Stimulated activated CD8-positive, alpha-beta memory T cell treated with anti-CD3 and anti-CD28 coated beads, Interleukin-4, amount 100 ng/mL, for 48 hours (primary cell): ENCODE measurements at places on chromosomes 2 and 18.

DNA sequence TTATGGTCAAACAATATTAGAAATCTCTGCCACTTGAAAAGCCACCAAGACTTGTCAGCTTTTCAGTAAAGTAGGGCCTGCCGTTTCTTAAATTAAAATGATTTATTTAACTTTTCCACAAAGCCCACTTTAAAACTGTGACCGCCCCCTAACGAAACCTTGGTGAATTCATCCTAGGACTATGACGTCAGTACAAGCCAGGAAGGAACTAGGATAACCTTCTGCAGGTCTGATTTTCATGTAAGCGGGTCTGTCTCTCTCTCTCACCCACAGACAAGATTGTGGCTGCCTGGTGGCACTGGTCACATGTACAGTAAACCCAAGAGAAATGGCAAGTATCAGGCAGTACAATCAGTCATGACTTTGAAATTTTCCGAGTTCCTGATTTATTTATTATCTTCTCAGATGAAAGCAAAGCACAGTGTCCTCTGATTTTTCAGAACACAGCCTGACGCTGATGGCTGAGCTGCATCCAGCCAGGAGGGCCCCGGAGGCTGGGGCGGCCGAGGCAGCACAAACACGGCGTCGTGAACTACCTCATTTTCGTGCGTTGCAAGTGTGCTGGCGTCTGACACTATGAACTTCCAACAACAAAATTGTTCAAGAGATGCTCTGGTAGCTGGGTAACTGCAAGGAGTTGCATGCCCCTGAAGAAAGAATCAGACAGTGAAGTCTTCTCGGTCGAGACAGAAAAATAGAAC is 18.9 kb downstream of the SALL3 start:
- no peak for DNase-seq

DNA sequence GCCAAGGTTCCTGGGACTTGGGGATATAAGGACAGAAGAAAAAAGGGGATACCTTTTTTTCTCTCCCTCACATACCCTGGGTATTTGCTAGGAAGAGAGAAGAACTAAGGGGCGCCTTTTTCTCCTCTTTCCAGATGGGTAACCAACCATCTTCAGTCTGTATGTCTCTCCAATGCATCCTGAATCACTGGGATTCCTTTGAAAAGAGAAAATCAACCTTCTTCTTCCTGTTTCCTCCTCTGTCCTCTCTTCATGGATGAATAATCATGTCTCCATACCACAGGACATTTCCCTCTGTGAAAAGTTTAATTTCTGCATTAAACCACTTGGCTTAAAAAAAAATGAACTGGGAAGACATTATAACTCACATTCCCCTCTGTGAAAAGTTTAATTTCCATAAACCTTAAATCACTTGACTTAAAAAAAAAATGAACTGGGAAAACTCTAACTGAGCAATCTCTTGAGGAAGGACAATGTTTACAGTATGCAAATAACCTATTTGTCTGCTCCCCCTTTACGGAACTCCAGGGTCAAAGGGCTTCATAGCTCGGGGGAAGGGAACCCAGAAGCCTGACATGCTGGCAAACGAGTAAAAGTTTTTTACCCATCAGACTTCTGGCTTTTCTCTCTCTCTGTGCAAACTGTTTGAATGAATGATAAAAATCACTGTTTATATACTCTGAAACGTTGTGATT is 56.7 kb upstream of the FAM98A start:
- DNase-seq = no peak

DNA sequence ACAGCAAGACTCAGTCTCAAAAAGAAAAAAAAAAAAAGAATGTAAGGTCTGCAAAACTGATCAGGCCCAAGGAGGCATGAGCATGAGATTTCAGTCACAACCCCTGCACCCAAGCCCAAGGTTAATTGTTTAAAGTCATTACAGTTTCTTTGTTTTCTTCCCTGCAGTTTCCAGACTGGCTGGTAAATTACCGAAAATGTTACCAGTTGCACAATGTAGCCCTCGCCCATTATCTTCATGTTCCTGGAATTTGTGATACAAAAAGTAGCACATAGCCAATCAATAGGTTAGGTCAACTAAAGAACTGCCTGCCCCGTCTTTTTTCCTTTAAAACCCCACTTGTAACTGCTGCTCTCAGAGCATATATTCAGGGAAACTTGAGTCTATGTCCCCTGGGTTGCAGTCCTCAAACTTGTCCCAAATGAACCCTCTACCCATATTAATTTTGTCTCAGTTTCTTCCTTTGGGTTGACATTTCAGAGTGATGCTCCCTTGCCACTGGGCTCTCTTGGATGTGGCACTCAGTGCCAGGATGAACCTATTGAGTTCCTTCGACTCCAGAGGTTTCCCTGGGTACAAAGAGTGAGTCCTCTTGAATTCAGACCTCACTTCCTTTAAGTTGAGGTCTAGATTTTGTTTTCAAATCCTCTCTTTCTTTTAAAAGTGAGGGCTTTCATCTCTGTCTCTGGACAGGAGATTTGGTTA is 216.2 kb upstream of the HS6ST1 start:
- DNase-seq = no peak

GRCh38 chr2:73260338-73260984 is 23.8 kb downstream of the FBXO41 start:
- DNase-seq = no peak

GRCh38 chr2:152114366-152114765 is 15.5 kb upstream of the CACNB4 start:
- no peak for DNase-seq

GRCh38 chr2:199979398-199979797 is 24.0 kb downstream of the MAIP1 start:
- DNase-seq = no peak

- no peak for DNase-seq
Observed at GRCh38 chr2:64410671-64411070, 43.3 kb upstream of the LGALSL start.

GRCh38 chr2:105744909-105745853 is at the start of gene NCK2:
Gene NCK2 (plus strand): TSS chr2:105744912. CDS start chr2:105855064, 110,152 bp downstream.
- peak; percentile 50 for DNase-seq

GRCh38 chr18:44842588-44843412 is 162.1 kb downstream of the SETBP1 start:
- no peak for DNase-seq

GRCh38 chr2:130727286-130727924 is 1.5 kb upstream of the GPR148 start:
- DNase-seq = peak; percentile 96

DNA sequence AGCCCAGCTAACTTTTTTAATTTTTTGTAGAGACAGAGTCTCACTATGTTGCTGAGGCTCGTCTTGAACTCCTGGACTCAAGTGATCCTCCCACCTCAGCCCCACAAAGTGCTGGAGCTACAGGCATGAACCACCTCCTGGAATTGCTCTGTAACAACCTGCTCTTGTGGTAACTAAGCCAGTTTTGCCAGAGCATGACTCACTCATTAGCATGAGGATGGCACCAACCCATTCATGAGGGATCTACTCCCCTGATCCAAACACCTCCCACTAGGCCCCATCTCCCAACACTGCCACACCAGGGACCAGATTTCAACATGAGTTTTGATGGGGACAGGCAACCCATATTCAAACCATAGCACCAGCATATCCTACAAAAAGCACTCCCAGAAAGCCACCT is 348.9 kb upstream of the RAB12 start:
- DNase-seq = no peak

- DNase-seq = no peak
Observed at GRCh38 chr2:114797942-114798341, 355.5 kb downstream of the DPP10 start.

DNA sequence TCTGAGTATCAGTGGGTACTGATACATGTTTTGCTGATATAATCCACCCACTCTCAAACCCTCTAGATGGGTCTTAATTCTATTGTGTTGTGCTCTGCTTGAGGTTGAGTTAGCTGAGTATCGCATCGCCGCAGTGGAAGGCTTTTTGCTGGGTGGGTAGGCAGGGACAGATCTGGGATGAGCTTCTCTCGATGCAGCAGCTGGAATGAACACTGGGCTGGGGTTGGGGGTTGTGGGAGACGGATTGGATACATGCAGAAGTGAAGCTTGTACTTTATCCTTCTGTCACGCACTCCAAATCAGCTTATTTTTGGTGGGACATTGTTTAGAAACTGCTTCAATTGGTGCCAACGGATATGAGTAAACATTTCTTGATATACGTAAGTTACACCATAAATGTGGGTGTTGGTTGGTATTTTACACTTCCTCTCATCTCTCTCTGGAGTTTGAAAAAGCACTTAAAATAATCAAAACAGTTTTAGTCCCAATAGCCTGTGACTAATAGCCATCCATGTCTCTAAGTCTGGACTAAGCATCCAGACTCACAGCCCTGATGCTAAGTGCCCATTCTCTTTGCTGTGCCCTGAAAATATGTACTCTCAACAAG is 107.1 kb downstream of the POLE4 start:
- no peak for DNase-seq

GRCh38 chr2:151570191-151570590 is 160.5 kb downstream of the RIF1 start:
- no peak for DNase-seq

GRCh38 chr2:71716697-71717624 is 263.6 kb downstream of the DYSF start:
- DNase-seq = no peak

DNA sequence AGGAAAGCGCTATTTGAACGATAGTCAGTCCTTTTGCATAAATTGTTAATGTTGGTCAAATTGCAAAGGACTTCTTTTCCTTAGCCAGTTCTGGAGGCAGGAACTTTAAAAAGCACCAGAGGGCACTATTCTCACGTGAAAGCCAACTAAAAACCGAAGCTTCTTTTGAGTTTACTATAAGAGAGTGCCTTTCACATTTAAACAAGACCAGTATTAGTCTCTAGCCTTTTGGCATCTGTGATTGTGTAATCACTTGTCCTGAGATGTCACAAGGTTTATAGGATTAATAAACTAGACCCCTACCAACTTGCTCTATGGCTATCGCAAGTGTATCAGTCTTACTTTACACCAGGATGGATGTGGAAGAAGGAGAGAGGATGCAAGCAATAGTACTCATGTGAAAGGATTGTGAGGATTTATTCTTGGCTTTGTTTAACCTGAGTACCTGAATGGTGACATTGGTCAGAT is 14.4 kb upstream of the STAT4 start:
- no peak for DNase-seq

DNA sequence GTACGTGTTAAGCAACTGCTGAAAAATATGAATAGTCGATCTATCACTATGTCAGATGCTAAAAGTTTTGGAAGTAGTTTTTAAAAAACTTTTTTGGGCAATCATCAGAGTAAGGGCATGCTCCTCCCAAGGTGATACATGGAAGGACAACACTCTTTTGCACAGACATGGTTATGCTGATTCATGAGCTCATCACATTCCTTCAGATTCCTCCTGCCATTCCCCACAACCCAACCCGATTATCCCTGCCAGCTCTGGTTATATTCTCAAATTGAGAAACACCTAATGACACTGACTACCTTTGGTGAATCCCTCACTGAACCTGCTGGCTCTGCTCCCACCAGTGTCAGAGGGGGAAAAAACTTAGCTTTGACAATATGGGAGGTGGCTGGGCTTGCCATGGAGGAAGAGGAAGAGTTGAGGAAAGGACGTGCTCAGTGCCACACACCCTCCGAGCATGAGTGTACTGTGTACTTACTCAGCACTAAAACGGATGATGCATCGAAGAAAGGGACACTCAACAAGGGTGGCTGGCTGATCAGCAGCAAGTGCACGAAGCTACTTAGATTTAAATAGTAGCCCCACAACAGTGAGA is 83.9 kb upstream of the RNU4ATAC start:
- no peak for DNase-seq

DNA sequence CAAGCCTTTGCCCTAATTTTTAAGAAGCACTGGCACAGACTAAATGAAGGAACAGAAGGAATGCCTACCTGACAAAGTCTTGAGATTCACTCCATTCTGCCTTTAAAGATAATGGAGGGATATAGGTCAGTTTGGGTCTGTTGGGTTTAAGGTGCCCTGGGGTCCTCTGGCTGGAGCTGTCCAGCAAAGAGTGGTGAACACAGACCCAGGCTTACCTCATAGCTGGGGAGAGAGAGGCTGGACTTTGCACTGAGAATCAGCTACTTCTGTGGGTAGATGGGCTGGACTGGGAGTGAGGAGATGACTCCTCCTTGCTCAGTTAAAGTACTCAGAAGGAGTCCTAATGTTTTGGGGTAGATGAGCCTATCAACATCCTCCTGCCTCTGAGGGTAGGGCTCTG is 64.4 kb upstream of the CXCR4 start:
- DNase-seq = no peak

- DNase-seq = peak; percentile 85
Observed at GRCh38 chr2:127415593-127416505, 2.4 kb upstream of the PROC start.

DNA sequence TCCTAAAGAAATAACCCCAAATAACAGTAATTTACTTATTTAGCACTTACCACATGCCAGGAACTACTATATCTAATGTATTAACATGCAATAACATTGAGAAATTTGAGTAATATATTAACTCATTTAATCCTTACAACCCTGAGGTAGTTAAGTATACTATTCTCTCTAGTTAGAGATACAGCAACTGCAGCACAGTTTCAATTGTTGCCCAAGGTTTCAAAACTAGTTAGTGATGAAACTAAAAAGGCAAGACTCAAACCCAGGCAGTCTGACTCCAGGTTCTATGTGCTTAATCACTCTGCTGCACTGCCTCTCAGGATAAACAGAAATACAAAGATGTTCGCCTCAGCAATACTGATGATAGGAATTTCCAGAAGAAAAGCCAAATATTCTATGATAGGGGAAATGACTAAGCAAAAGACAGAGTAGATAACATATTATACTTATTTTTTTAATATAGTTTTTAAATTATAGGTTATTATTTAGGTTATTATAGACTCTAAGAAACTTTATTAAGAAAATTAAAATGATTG is 88.0 kb downstream of the SS18 start:
- DNase-seq = no peak

- DNase-seq = no peak
Observed at GRCh38 chr2:39523308-39524044, 86.4 kb upstream of the MAP4K3 start.

DNA sequence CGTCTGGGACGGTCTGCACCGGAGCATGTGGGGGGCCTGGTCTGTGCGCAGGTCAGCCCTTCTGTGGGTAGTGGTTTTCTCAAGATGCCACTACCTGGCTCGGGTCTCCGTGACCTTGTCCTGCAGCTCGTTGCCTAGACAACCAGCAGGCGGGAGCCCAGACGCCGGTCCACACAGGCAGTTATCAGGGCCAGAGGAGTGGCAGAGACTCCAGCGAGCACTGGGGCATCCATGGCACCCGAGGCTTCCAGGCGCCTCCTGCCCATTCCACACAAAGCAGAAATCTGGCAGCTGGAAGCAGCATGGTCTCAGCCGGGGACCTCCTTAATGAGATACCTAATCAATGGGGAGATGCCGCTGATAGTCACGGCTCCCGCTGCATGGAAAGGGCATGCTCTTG is 156.1 kb downstream of the FAM210A start:
- DNase-seq = no peak

DNA sequence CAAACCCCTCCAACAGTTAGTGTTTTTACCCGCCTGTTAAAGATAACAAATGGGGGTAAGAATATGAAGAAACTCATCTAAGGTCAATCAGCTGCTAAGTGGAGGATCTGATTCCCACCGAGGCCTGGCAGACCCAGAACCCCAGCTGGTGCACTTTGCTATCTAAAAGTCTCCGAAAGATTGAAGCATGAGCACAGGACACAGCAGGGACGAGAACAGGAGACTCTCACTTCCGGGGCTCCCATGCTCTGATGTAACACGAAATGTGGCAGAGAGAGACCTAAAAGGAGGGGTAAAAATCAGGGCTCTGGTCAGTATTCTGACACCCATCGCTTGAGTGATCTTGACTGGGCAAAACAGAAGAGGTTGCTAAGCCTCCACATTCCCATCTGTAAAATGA is 119.7 kb downstream of the PDCL3 start:
- no peak for DNase-seq
